AG09309 (cell line): ENCODE measurements at places on chromosomes 1 and 21.

DNA sequence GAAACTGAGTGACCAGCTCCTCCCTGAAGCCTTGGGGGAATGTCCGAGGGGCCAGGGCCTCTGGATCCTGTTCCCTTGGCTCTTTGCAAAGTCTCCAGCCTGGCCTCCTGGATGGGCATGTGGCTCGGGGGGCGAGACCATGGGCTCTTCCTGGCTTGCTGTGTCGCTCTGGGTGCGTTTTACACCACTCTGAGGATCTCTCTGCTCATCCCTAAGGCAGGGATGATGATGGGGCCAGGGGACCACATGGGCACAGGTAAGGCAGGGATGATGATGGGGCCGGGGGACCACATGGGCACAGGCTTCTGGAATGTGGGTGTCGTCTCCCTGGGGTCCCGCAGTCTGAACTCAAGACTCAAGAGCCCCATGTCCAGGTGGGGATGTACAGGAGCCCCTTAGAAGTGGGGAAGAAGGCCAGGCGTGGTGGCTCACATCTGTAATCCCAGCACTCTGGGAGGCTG is 17.7 kb downstream of the TP73 start:
- DNase-seq = no peak

- DNase-seq = no peak
These were observed 1.8 kb upstream of the PRELP start for GRCh38 chr1:203473781-203474305.

DNA sequence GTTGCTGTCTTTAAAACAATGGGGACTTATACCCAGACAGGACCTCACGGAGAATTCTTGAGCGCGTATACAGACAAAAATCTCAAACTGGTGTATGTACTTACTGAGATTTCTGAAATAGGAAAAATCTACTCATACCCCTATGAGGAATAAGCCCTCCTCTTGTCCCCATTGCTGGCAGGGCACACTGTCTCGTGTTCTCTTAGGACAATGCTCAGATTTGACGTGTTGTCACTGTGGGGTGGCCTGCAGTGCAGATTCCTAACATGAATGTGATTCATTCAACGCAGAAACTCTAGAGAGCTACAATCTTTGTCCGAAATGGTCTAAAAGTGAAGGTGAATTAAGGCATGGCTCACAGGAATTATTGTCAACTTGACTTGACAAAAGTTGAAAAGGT is 31.1 kb upstream of the PDE9A start:
- DNase-seq = no peak

- no peak for DNase-seq
These were observed 134.5 kb upstream of the HNRNPU start for GRCh38 chr1:244998717-244999346.

DNA sequence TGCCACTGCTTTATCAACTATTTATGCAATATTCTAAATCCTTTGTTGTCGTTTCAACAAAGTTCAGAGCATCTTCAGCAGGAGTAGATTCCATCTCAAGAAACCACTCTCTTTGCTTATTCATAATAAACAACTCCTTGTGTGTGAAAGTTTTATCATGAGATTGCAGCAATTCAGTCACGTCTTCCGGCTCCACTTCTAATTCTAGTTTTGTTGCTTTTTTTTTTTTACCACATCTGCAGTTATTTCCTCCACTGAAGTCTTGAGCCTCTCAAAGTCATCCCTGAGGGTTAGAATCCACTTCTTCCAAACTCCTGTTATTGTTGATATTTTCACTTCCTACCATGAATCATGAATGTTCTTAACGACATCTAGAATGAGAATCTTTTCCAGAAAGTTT is 14.8 kb upstream of the ETS2 start:
- DNase-seq = no peak
